ENCODE measurements at places on chromosomes 2 and 18.

GRCh38 chr2:217741381-217741955 is 261.3 kb downstream of the TNS1 start:
- DNase-seq: no peak

GRCh38 chr18:58135183-58135641 is 91.2 kb downstream of the NEDD4L start:
- no peak for DNase-seq

GRCh38 chr18:12839526-12840196 is 44.4 kb downstream of the PTPN2 start:
- DNase-seq: no peak

DNA sequence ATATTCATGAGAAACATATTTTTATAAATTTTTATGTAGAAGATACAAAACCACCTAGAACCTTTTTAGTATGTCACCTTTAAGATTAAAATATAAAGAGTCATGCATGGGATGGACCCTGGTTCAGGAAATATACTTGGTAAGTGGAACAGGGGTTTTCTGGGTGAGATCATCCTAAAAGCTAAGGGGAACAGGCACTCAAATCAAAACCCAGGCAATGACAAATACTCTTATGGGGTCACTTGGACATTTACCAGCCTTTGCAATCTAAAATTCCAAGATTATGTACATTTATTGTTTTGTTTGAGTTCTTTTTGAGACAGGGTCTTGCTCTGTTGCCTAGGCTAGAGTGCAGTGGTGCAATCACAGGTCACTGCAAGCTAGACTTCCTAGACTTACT is 65.8 kb downstream of the SGPP2 start:
- no peak for DNase-seq

- DNase-seq: no peak
These were observed 96.1 kb upstream of the PIK3C3 start for GRCh38 chr18:41858761-41859555.

DNA sequence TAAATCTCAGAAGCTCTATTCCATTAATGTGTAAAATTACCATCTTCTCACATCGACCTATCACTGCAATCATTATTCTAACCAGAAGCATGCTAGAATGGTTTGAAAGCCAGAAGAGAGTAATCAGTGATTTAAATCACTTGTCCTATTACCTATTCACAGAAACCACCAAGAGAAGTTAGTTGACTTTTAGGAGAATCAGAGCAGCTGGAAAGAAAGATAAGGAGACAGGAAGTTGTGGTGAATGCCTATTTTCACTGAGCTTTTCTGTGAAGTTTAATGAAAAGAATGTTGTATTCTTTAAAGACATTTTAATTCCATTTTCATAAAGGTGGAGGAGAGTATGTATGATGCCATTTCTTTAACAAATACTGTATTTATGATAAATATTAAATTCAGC is 352.6 kb upstream of the CRIM1 start:
- no peak for DNase-seq
